Activated CD4-positive, alpha-beta memory T cell treated with anti-CD3 and anti-CD28 coated beads for 36 hours (primary cell): ENCODE measurements at places on chromosomes 3 and 15.

GRCh38 chr3:40557575-40558161 lies 32.9 kb downstream of the ZNF621 start:
- DNase-seq, result no peak

GRCh38 chr3:144053121-144053520 lies 81.5 kb downstream of the DIPK2A start:
- no peak for DNase-seq

GRCh38 chr15:31324806-31325594 lies 1.6 kb upstream of the KLF13 start:
- DNase-seq, result no peak

GRCh38 chr3:183817639-183818038 lies 7.7 kb downstream of the MAP6D1 start:
- no peak for DNase-seq

GRCh38 chr15:59237924-59238331 lies 31.3 kb downstream of the LDHAL6B start:
- no peak for DNase-seq

- no peak for DNase-seq
Measured at GRCh38 chr15:60381148-60381788, 16.5 kb downstream of the ANXA2 start.

DNA sequence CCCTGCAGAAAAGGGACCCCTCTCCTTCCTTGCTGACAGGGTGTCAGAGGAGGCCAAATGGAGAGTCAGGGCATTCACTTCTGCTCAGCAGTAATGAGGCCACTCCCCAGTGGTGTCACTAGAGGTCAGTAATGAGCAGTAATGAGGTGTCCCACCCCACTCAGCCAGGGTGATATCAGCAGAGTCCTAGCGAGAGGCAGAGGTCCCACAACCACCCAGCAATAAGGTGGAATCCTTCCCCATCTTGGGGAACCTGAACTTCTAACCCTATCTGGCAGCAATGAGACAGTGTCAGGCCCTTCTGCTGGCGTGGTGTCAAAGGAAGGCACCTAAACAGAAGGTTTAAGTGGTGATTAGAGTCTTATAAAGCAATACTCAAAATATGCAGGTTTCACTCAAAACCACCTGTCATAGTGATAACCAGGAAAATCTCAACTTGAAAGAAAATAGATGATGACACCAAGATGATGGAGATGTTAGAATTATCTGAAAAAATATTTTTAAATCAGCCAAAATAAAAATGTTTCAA lies 12.9 kb downstream of the OCA2 start:
- DNase-seq, result peak; percentile 61

DNA sequence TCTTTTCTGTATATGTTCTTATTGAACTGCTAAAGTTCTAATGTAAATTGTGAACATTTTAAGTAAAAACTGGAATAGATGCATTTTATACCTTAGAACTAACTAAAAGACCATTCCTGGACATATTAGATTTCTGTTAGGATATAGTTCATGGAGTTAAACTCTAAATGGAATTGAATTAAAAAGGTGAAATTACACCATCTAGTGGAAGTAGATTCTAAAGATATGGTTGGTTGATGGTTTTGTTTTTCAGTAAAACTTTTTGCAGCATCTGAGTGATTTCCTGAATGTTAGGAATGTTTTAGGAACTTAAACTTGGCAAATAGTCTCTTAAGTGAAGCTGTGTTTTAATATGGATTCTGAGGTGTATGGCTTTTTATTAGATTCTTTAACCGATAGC lies 96.8 kb downstream of the SLMAP start:
- no peak for DNase-seq

DNA sequence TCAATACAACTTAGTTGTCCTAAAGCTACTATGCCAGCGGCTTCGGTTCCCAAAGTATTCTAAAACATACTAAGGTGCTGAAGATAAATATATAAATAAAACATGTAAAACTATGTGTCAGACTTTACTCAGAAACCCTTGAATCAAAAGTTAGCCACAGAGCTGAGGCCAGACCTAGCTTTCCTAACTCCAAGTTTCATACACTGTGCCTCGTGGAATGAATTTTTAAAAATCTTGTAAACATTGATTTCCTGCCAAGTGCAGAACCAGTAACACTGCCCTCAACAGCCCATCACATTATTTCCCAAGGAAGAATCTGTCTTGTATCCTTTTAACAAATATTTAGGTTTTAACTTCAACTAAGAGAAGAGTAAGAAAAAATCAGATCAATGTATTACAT lies 36.4 kb downstream of the TAMM41 start:
- DNase-seq, result no peak

- no peak for DNase-seq
Measured at GRCh38 chr15:80210611-80211573, 41.1 kb downstream of the CTXND1 start.

GRCh38 chr3:128107834-128108233 lies 15.8 kb downstream of the RUVBL1 start:
- no peak for DNase-seq

DNA sequence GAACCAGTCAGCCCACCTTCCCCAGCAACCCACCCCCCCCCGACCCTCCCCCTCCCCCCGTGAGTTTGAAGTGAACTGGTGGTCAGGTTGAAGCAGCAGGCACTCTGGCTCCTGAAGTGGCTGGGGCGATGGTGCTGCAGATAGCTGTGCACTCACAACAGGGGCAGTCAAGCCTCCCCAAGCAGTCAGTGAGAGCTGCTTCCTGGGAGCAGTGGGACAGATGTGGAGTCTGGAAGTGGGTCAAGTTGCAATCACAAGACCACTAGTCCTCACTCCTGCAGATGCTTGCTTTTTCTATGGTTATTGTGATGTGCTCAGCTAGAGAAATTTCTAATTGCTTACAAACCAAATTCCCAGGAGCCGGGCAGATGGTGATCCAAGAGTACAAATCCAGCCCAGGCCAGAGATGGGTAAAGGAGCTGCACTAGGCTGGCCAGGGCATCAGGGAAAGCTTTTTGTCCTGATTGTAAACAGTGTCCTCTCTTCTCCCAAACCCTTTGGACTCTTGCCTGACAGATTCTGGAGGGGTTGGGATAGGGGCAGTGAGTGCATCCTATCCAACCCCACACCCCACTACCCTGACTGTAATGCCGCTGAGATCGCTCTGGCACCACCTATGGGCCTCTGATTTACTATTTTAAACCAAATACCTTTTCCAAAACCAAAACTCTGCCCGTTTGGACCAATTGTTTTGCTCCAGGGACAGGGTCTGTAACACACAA lies 9.8 kb upstream of the CLPX start:
- DNase-seq, result no peak

GRCh38 chr3:72191209-72191960 lies 406.4 kb upstream of the PROK2 start:
- no peak for DNase-seq

DNA sequence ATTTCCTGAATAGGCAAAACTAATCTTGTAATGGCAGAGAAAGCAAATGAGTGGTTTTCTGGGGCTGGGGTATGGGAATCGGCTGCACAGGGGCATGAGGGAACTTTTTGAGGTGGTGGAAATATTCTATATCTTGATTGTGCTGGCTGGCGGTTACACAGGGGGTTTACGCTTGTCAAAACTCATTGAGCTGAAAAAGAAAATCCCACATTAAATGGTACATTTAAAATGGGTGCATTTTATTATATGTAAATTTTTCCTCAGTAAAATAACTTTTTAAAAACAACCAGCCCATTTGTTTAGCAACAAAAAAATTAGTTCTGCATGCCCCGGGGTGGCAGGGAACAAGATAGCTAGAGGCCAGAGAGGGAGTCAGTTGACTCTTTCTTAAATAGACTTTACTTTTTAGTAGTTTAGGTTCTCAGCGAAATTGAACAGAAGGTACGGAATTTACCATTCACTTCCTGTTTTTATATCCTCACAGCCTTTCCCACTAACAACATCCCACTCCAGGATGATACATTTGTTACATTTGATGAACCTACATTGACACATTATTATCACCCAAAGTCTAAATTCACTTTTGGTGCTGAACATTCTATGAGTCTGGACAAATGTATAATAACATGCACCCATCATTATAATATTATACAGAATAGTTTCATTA lies 41.2 kb upstream of the BCL2A1 start:
- DNase-seq, result no peak

DNA sequence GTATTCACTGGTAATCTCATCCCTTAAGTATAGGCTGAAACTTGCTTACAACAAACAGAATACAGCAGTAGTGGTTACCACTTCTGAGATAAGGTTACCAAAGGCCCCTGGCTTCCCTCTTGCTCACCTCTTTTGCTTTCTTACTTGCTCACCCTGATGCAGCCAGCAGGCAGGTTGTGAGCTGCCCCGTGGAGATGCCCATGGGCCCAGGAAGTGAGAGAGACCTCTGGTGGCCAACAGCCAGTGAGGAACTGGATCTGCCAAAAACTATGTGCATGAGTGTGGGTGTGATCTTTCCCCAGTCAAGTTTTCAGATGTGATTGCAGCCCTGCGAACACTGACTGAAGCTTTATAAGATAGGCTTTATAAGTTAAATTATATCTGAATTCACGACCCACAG lies 48.7 kb downstream of the NMNAT3 start:
- peak; percentile 39 for DNase-seq

DNA sequence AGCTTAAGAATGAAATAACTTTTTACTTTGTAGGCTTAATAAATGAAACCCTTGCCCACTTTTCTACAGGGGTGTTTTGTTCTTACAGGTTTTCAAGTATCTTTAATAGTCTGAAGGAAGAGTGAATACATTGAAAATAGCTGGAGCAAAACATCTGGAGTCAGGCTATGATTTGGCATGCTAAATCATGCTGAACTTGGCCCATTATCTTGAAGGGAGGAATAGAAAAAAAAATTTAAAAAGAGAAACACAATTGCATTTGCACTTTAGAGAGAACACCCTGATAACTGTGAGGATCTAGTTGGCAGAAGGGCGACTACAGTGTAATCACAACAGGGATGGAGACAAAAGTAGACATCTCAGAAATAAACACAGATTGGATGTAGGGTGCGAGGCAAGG lies 1.8 kb upstream of the IQGAP1 start:
- no peak for DNase-seq

- DNase-seq, result no peak
Measured at GRCh38 chr3:9105421-9105820, 142.1 kb upstream of the RAD18 start.

DNA sequence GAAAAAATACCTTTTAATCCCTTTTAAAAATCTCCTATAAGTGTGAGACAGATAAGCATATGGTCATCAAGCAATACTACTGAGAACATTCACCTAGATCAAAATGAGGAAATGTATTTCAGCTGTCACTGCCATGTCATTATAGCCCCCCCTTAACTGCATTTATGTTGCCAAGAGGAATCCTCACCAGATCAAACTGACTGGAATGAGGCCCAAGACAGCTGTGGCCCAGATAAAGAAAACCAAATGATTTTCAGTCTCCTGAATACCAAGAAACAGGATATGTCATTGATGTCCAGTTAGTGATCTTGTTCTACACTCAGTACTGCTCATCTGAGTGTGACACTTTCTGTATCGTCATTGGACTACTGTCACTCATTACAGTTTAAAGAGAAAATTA lies 35.1 kb upstream of the CPB1 start:
- DNase-seq, result no peak

GRCh38 chr3:135226057-135226456 lies 431.0 kb downstream of the EPHB1 start:
- no peak for DNase-seq

DNA sequence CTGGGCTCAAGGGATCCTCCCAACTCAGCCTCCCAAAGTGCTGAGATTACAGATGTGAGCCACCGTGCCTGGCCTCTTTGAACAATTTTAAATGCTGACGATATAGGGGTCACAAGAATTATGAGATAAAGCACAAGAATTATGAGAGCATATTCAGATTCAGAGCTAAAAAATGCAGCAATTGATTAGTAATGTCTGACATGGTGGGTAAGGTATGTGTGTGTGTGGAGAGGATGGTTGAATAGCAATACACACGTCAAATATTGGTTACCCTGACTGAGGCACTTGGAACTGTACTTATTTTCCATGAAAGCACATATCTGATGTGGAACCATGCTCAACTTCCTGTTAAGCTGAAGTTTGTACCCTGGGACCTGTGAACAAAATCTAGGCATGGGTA lies 115.6 kb downstream of the EOMES start:
- no peak for DNase-seq

DNA sequence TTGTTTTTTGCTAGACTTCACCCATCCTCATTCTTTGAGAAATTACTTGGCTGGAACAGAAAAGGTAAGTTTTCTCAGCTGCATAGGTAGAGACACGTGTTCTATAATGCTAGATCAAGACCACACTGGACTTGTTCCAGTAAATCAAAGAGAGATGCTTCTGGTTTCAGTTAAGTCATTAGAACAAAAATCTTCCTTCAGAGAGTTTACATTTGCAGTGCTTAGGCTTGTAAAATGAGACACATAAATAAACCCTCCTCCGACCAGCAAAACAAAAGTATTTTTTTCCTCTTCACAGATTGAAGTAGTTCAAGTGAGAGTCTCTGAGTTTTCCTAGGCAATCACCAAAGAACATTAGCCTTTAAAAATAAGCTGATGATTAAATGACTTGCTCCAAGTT lies 87.3 kb upstream of the PROK2 start:
- DNase-seq, result no peak

DNA sequence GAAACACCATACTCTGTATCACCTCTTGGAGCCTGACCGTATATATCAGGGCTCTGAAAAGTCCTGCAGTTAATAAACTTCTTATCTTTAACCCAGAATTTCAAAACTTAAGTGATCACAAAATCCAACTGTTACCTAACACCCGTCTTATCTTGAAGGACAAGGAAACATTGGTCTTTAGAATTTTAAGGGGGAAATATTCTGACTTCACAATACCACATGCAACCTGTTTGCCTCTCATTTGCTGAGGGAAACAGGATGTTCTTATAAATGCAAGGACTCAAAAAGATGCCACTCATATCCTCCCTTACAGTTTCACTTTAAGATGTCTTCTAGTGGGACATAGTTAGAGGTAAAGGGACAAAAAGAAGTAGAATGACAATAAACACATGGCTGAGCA lies 67.9 kb downstream of the CRTC3 start:
- no peak for DNase-seq

DNA sequence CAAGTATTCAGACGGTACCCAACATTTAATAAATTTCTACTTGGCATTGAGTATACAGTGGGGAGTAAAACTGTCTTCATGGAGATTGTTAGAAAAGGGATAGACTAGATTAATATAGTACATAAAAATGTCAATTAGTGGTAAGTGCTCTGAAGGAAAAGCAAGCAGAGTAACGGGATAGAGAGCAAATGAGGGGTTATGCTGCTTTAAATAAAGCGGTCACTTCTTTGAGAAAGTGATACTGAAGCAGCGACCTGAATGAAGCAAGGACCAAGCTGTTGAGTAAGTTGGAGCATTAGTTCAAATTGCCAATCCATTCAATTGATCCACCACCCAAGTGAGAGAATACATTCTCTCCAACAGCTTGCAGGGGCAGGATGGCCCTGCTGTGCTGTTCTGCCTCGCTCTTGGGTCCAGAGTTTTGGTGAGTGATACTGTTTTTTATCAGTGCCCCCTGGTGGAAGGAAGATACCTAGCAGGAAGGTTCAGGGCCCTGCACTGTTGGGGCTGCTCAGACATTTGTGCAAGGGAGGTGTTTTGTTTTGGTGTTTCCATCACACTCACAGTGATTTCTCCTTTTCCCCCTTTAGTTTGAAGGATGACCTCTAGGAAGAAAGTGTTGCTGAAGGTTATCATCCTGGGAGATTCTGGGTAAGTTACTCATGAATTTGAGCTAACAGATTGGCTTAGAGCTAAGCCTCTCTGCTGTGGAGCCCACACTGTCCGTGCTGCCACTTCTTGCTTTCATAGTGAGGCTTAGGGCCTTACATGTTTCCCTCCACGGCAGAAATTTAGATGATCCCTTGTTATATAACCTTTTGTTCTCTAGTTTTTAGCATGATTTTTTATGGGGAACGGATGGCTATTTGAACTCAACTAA lies 69.0 kb downstream of the RAB7A start:
- peak; percentile 72 for DNase-seq
